Sigmoid colon (tissue), 7 donors: ENCODE measurements at places on chromosomes 6 and 20. TPM values are rescaled to one million over a fixed set of nuclear protein-coding genes. Genes with fewer than 3 reads are reported as not detected.

GRCh38 chr20:59824711-59825562 lies 108.5 kb downstream of the SYCP2 start:
- H3K27ac ChIP-seq: no peak overlapping the region
- peaks cover 8% of the 10 kb centered on the region for H3K4me1 ChIP-seq
- no peaks in the 10 kb centered on the region for H3K27me3 ChIP-seq
- H3K36me3 ChIP-seq: no peaks in the 10 kb centered on the region
- H3K4me3 ChIP-seq: no peak overlapping the region

- H3K27me3 ChIP-seq: no peaks in the 10 kb centered on the region
- DNase-seq: no peak
- H3K4me3 ChIP-seq: no peak overlapping the region
- H3K36me3 ChIP-seq: no peaks in the 10 kb centered on the region
- H3K27ac ChIP-seq: no peak overlapping the region
- no peaks in the 10 kb centered on the region for H3K4me1 ChIP-seq
Observed at GRCh38 chr6:90463359-90463758, 123.5 kb downstream of the MAP3K7 start.

SUN5 gene
- total RNA-seq: not detected

- H3K4me1 ChIP-seq: no peaks in the 10 kb centered on the region
- H3K4me3 ChIP-seq: peak overlapping the region; percentile 86
- peaks cover 6% of the 10 kb centered on the region for H3K27me3 ChIP-seq
- no peaks in the 10 kb centered on the region for H3K36me3 ChIP-seq
- DNase-seq: peak; percentile 91
Observed at GRCh38 chr6:107491138-107491609, 1.3 kb downstream of the SOBP start.

DNA sequence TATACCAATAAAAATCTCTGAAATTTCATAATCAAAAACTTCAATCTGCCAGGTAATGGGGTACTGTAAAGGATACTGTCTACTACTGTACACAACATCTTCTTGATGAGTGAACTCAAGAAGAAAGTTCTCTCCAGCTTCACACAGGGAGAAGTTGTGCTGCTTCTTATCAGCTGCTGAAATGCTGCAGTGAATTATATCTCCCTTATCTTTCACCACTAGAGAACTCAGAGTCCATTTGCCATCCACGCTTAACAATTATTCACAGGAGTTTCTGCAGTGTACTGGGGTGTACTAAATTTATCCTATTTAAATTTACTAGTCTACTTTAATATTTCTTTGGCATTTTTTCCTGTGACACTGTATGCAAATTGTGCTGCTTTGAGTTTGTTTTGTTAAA lies 384.8 kb downstream of the TFAP2B start:
- no peaks in the 10 kb centered on the region for H3K4me1 ChIP-seq
- no peaks in the 10 kb centered on the region for H3K36me3 ChIP-seq
- no peak overlapping the region for H3K27ac ChIP-seq
- no peak for DNase-seq

DNA sequence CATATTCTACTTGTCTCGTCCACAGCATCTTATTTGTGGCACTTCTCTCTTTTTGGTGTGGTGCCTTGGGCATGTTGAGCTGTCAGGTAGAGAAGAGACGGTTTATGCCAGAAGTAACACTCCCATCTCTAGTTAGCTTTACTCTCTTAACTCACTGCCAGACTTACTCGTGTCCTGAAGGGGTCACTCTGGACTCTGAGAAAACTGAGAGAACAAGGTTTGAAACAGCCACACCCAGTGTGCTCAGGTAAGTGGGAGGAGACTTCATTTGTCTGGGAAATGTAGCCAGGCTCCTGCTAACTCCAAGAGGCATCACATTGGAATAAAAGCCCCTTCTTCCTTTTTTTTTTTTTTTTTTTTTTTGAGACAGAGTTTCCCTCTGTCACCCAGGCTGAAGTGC lies 360.8 kb downstream of the QKI start:
- DNase-seq: no peak
- H3K27me3 ChIP-seq: no peaks in the 10 kb centered on the region
- H3K27ac ChIP-seq: no peak overlapping the region

- peak; percentile 83 for DNase-seq
- H3K4me1 ChIP-seq: no peaks in the 10 kb centered on the region
- no peak overlapping the region for H3K4me3 ChIP-seq
- no peaks in the 10 kb centered on the region for H3K36me3 ChIP-seq
Observed at GRCh38 chr20:43749734-43750294, 23.0 kb upstream of the GTSF1L start.

DNA sequence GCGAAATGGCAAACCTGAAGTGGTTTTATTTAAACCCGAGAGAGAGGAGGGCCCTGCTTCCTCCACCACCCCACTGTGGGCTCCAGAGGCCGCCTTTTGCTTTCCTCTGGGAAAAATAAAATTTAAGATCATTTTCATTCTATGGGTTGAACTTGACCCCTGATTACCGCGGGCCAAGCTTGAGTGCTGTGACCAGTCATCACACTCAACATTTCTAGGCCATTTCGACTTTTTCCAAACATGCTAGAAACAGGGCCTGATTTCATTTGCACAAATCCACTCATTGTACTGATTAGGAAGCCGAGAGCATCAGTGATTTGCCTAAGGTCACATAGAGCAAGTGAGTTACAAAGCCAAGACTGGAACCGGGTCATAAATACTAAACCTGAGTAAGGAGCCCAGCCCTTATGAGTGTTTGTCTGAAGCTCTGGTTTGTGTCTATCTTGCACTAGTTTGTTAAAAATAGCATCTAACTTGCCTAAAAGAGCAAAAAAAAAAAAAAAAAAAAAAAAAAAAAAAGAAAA lies 179.7 kb downstream of the DLL1 start:
- H3K27me3 ChIP-seq: no peaks in the 10 kb centered on the region
- peak; percentile 22 for DNase-seq
- H3K4me1 ChIP-seq: no peaks in the 10 kb centered on the region
- no peak overlapping the region for H3K4me3 ChIP-seq
- H3K36me3 ChIP-seq: no peaks in the 10 kb centered on the region

CLIC1 gene
- 243 TPM for total RNA-seq
